Small intestine (tissue), 16 donors: ENCODE measurements at places on chromosomes 12 and 14. TPM values are rescaled to one million over a fixed set of nuclear protein-coding genes. Genes with fewer than 3 reads are reported as not detected.

DNA sequence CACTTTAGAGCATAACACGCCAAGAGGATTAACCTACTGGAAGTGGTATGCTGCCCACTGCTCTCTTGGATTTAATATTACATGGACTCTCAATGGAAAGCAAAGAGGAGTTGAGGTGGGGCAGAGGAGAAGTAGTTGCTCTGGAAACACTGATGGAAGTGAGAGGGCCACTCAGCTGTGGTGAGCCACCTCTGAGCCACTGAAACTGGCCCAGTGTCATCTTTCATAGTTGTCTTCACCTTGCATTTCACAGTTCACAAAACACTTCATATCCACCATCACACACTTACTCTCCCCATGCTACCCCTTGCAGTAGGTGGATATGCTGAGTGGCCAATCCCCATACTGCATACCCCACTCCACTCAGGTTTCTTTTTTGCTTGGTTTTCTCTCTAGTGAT is 12.2 kb upstream of the PCED1B start:
- no peak for DNase-seq

GRCh38 chr14:73712071-73712506 is 2.1 kb downstream of the PNMA1 start:
- no peak for DNase-seq

- no peak for DNase-seq
These were observed 1.6 kb downstream of the PAPLN start for GRCh38 chr14:73238941-73239340.

GRCh38 chr14:93019367-93019843 is 96.3 kb downstream of the ITPK1 start:
- no peak for DNase-seq

DNA sequence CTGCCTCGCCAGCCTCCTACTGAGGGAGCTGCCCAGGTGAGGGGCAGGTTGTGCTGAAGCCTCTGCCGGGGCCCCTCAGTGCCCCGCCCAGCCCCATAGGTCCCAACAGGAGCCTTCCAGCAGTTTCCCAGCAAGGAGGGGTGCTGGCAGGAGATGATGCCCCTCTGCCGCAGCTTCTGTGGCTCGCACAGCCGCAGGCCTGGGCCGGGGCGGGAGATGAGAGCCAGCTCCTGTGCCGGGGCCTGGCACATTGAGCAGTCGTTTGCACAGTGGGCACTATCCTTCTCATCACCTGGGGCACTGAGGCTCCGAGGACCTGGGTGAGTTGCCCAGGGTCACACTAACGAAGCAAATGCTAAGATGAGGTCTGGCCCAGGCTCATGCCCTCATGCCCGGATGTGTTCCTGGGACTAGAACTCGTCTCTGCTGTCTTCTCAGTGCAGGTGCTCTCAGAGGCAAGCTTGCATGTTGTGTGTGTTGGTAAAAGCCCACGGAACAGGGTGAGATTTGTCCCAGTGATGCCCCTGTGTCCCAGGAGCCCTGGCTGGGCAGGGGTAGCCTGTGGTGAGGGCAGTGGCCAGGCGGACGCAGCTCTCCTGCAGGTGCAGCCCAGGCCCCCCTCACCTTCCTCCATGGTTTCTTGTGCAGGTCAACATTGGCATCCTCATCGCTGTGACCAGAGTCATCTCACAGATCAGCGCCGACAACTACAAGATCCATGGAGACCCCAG is 177.5 kb downstream of the ADGRD1 start:
- no peak for DNase-seq

- DNase-seq, result no peak
These were observed 53.2 kb downstream of the RPAP3 start for GRCh38 chr12:47652521-47653234.

Gene MYO1H
- not detected for polyA plus RNA-seq

Gene CD9
- 46.2 TPM for polyA plus RNA-seq

Gene UBC
- 806 TPM for polyA plus RNA-seq

GRCh38 chr12:52796839-52797528 is 1.1 kb upstream of the KRT3 start:
- DNase-seq, result no peak

GRCh38 chr14:39912192-39913100 is 480.2 kb upstream of the FBXO33 start:
- DNase-seq, result no peak

Gene ANAPC5
- polyA plus RNA-seq, result 135 TPM

DNA sequence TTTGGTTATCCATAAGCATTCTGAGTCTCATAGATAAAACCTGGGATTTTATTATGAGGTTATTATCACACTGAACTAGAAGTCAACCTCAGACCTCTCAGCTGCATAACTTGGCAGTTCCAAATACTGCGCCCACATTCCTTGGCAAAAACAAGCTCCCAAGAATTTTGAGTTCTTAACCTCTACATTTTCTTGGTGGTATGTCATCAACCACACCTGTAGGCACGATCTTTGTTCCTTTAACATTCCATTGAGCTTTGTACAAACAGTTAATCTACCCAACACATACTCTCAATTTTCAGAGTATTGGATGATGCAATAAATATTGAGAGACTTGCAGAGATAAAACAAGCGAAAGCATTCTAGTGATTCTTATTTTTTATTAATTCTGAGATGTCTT is 371.8 kb upstream of the PRICKLE1 start:
- no peak for DNase-seq

- DNase-seq, result peak; percentile 11
These were observed 71.4 kb upstream of the GNPNAT1 start for GRCh38 chr14:52862632-52863333.

DNA sequence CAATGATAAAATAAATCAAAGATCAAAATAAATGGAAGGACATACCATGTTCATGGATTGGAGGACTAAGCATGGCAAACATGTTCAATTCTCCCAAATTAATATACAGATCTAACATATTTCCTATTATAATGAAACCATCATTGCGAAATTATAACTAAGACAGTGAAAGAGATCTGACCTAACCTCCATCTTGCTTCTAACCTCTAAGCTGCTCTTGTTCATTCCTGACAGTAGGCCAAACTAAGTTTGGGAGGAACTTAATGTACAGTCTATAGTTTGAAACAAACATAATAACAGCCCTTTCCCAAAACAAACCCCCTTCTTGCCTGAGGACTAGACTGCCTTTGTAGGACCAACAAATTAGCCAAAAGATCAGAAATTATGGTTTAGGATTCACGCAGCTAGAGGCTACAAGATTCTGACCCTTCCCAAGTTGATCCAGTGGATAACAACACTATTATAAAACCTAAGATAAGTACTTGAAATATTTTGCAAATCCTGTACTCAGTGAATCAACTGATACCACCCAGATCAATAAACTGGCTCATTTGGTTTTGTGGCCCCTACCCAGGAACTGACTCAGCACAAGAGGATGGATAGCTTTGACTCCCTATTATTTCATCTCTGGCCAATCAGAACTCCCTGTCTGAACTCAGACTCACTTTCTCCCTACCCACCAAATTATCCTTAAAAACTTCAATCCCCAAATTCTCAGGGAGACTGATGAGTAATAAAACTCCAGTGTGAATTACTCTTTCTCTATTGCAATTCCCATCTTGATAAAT is 41.7 kb upstream of the OR5AU1 start:
- no peak for DNase-seq

Gene ACAD10
- polyA plus RNA-seq, result 28.4 TPM

- no peak for DNase-seq
These were observed 29.2 kb downstream of the TMEM229B start for GRCh38 chr14:67459336-67459735.

Gene PLEKHG7
- 0.22 TPM for polyA plus RNA-seq

DNA sequence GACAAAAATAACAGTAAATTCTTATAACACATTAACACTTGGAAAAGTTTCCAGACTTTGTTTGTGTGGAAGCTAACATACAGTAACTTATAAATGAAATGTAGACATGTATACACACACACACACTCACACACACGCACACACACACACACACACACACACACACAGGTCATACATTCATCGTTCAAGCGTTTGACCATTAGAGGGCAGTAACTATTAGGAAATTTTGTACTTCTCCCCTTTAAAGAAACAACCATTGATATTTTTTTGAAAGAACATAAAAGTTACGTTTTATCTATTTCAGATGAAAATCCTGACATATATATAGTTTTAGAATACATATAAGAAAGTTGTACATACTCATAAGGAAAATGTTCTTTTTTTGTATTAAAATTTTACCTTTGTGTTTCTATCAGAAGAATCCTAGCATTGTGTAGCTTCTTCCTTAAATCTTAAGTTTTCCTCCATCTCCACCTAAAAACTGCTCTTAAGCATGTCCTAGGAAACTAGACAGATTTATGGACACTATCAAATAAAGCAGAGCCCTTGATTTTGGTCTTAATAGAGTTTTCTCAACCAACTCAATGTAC is 29.0 kb downstream of the PTPRQ start:
- DNase-seq, result peak; percentile 7

DNA sequence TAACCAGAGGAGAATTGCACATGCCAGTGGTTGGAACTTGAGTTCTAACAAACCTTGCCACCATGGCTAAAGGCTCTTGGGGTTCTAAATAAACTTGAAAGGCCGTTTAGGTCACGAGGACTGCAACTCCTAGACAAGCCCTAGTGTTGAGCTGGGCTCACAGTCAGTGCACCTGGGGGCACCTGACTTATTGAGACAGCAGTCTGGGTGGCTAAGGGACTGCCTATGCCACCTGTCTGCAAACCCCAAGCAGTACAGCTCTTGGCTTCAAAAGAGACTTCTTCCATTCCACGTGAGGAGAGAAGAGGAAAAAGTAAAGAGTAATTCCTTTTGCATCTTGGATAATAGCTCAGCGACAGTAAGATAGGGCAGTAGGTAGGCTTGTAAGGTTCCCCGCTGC is 765.6 kb upstream of the FOXG1 start:
- no peak for DNase-seq

GRCh38 chr12:103673487-103673886 is 86.4 kb downstream of the STAB2 start:
- no peak for DNase-seq

Gene SIX1
- not detected for polyA plus RNA-seq

Gene AQP5
- 0.12 TPM for polyA plus RNA-seq

GRCh38 chr12:105600911-105601545 is 270.5 kb downstream of the C12orf75 start:
- no peak for DNase-seq

Gene KLHL33
- 0.37 TPM for polyA plus RNA-seq

- no peak for DNase-seq
These were observed 236.9 kb upstream of the AMIGO2 start for GRCh38 chr12:47316609-47317049.

GRCh38 chr14:42192738-42193653 is 586.3 kb downstream of the LRFN5 start:
- DNase-seq, result no peak

DNA sequence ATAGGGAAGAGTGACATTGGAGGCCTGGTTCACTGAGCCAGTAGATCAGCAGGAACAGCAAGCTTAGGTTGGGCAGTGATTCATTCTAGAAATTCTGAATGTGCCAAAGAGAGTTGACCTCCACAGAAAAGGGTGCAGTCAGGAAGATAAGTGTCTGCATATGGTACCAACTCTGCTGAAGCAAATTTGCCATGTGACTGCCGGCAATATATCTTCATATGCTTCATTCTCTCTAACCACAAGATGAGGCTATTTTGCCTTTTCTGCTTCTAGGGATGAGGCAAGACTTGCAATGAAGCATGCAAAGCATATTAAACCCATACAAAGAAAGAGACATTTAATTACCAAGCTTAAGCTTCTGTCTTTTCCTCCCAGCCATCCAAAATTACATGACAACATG is 13.6 kb downstream of the CCDC198 start:
- DNase-seq, result no peak

Gene KRT8
- polyA plus RNA-seq, result 1,795 TPM

DNA sequence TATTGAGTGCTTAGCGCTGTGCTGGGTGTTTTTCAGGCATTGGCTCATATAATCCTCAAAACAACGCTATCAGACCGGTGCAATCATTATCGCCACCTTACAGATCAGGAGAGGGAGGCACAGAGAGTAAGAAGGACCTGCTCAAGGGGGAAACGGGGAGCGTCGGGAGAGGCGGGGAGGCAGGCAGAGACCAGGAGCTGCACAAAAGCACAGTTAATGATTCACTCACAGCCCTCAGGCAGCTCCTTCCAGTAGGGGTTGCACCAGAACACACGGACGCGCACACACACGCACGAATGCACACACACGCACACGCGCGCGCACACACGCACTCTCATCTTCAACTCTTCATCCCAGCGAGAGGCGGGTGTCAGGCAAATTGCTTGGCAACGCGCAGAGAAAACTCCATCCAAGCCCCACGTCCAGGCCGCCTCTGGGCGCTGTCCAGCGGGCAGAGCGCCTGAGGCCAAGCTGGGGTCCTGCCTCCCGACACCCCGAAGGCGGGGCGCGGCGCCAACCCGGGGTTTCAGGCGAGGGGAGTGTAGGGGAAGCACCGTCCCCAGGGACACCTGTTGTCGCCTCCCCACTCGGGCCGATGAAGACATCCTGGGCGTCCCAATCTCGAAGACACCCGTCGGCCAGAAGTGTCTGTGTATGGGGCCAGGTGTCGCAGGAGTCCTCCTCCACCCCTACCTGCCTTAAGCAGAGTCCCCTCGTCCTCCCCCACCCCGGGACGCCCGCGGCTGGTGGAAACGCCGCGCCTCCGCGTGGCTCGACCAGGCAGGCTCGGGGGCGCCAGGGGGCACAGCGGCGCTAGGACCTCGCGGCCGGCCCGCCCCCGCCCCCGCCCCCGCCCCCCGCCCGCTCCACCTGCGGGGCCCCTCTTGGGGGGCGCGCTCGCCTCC is 35.5 kb upstream of the STON2 start:
- peak; percentile 46 for DNase-seq

Gene PUS7L
- 8.9 TPM for polyA plus RNA-seq

Gene TMPO
- polyA plus RNA-seq, result 66.4 TPM

Gene TAS2R30
- polyA plus RNA-seq, result 0.03 TPM

- no peak for DNase-seq
These were observed 1.7 kb upstream of the NRIP2 start for GRCh38 chr12:2836574-2836973.

Gene GALNT16
- polyA plus RNA-seq, result 0.45 TPM

DNA sequence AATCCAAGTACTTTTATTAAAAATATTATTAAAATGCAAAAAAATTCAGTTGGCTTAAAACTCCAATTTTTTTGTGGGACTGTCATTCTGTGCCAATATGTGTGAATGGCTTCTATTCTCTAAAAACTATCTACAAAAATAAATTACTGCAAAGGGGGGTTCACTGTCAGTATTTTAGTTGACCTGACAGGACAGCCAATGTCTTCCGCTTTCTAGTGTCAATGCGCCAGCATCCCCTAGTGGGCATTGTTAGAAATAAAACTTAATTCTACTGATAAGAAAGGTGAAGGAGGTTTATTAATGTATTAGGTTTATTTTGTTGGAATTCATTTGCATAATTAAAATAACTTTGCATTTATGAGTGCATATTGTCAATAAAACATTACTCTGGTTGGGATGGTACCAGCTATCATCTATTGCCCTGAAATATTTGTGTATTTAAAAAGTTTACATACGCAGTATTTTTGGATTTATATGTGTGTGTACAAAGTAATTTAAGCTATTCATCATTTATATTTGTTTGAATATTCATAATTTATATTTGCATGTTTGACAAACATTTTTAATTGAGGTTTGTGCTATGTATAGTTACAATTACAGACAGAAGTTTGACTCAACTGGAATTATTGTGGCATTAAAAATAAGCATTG is 527.2 kb downstream of the FLRT2 start:
- DNase-seq, result peak; percentile 6

Gene MDM2
- 44.1 TPM for polyA plus RNA-seq

Gene ADAMTS20
- polyA plus RNA-seq, result not detected

Gene CDH24
- polyA plus RNA-seq, result 4.2 TPM

- no peak for DNase-seq
These were observed 81.5 kb downstream of the CMKLR1 start for GRCh38 chr12:108257610-108258106.

Gene NUAK1
- polyA plus RNA-seq, result 1.7 TPM

GRCh38 chr12:48002414-48002730 is 1.9 kb downstream of the COL2A1 start:
- DNase-seq, result no peak

Gene NANOG
- not detected for polyA plus RNA-seq
